Activated CD4-positive, alpha-beta T cell treated with anti-CD3 and anti-CD28 coated beads, Interleukin-2, amount 50 U/mL, for 4 hours (primary cell): ENCODE measurements at places on chromosomes 11 and 22.

DNA sequence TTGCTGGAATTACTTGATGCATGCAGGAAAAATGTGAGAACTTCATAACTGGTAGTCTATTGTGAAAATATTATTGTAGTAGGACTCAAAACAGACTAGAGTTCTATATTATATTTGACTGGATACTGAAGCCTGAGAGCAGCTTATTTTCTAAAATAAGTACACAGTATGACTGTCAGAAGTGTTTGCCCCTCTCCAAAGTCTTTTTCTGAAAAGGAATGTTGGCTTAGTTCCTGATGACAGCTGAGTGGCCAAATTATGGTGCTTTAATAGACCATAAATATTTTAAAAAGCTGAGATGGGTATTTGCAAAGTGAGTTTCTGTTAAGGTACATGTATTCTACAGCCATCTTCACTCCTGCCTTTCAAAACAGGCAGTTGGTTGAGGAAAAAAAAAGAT lies 13.1 kb downstream of the ZBED5 start:
- no peak for DNase-seq

DNA sequence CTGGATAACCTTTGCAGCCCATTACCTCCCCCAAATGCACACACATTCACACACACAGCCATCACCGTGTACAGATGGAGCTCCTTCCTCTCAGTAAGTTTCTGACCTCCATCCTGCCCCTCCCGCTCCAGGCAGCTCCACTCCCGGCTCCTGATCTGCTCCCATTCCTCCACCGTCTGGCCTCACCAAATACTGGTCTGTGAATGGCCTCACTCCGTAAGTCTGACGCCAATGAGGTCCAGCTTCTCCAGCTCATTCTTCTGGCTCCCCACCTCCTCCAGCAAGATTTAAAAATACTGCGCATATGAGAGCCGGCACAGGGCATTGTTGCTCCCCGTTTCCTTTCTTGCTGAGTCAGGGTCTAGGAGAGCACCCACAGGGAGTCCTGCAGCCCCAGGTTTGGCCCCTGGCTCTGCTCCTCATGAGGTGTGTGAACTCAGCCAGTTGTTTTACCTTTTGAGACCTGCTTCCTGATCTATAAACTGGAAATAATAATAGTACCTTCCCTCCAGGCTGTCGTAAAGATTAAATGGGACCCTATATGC lies 14.0 kb upstream of the TUB start:
- no peak for DNase-seq

GRCh38 chr11:43399983-43400630 lies 41.4 kb downstream of the TTC17 start:
- no peak for DNase-seq

- DNase-seq: no peak
Measured at GRCh38 chr22:19728836-19729235, 5.5 kb downstream of the GP1BB start.

- DNase-seq: no peak
Measured at GRCh38 chr11:122277493-122277892, 161.5 kb upstream of the BLID start.

DNA sequence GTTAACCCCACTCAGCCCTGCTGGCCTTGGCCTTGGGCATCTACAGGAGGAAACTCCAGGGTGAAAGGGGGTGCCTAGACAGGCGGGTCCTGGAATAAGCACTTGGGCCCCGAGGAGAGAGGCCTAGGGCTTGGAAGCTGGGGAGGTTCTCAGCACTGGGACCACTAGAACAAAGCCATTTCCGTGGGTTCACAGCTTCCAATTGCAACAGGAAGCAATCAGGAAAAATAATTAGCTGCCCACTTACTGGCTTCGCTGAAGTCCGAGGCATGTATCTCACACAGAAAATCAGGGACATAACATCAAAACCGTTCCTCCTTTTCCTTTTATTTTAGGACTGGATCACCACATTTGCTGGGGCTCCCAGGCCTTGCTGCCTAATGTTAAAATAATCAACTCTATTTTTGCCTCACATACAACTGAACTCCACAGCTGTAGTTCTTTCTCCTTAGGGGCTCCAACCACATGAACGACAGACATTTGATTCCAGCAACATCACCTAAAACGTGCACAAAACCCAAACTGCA lies 161.1 kb upstream of the GRK3 start:
- no peak for DNase-seq

DNA sequence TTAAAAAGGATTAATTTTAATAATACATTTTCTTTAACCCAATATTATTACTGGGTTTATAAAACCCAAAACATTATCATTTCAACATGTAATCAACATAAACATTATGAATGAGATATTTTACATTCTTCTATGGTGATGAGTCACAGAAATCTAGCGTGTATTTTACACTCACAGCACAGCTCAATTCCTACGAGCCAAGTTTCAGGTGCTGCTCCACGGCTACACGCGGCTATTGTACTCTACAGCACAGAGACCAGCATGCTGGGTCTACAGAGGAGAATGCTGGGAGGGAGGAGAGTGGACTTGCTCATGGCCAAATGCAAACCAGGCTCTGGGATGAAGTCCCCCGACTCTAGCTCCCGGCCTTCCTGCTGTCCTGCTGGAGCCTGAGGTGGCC lies 72.0 kb upstream of the LMO1 start:
- DNase-seq: no peak

DNA sequence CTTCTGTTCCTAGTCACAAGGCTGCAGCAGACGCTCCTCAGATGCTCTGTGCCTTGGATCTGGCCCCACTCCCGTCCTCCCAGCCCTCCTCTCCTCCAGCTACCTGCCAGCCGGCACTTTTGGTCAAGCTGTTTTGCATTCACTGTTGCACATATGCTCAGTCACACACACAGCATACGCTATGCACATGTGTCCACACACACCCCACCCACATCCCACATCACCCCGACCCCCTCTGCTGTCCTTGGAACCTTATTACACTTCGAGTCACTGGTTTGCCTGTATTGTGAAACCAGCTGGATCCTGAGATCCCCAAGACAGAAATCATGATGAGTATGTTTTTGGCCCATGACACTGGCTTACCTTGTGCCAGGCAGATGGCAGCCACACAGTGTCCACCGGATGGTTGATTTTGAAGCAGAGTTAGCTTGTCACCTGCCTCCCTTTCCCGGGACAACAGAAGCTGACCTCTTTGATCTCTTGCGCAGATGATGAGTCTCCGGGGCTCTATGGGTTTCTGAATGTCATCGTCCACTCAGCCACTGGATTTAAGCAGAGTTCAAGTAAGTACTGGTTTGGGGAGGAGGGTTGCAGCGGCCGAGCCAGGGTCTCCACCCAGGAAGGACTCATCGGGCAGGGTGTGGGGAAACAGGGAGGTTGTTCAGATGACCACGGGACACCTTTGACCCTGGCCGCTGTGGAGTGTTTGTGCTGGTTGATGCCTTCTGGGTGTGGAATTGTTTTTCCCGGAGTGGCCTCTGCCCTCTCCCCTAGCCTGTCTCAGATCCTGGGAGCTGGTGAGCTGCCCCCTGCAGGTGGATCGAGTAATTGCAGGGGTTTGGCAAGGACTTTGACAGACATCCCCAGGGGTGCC lies 109.8 kb downstream of the BCR start:
- DNase-seq: peak; percentile 43

DNA sequence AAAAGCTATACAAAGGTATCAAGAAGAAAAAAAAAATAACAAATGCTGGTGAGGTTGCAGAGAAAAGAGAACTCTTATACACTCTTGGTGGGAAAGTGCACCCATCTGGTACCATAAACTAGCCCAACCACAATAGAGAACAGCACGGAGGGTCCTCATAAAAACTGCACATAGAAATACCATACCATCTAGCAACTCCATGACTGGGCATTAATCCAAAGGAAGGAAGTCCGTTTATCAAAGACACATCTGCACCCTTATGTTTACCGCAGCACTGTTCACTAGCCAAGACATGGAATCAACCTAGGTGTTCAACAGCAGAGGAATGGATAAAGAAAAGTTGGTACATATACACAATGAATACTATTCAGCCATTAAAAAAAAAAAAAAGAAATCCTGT lies 10.8 kb upstream of the CLDN5 start:
- DNase-seq: no peak

- DNase-seq: no peak
Measured at GRCh38 chr11:31492320-31492913, 17.0 kb downstream of the IMMP1L start.

DNA sequence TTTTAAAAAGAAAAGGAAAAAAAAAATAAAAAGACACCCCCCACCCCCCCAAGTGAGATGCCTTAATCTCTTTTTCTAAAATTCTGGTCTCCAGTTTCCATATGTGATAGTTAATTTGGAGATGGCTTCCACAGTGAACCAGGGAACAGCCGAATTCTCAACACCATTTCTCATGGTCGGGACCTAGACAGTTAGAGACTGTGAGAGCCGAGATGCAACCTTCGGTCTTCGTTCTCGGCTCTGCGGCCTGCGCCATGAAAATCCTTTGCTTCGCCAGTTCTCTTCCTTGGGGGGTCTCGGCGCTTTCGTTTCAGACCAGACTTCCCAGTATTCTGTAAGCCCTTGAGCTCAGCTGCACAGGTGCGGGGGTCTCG lies 723 bp downstream of the CACNG2 start:
- no peak for DNase-seq

GRCh38 chr11:20452585-20452984 lies 65.1 kb downstream of the PRMT3 start:
- no peak for DNase-seq

DNA sequence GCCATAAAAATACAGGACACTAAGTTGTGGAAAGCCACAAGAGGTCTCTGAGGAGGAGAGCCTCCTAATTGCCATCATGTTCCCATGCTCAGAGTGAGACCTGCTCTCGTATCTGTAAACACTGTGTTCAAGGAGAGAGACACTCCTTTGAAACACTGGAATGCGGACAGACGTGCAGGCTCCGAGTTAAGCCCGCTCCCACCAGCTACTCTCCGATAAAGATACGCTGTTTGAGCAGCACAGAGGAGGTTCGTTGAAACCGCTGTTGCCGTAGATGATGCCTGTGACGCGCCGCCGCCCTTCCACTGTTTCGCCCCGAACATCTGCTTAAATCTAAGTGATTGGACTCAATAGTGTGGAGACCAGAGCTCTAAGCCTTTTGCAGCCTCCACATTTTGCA lies 25.1 kb downstream of the NUP50 start:
- no peak for DNase-seq

DNA sequence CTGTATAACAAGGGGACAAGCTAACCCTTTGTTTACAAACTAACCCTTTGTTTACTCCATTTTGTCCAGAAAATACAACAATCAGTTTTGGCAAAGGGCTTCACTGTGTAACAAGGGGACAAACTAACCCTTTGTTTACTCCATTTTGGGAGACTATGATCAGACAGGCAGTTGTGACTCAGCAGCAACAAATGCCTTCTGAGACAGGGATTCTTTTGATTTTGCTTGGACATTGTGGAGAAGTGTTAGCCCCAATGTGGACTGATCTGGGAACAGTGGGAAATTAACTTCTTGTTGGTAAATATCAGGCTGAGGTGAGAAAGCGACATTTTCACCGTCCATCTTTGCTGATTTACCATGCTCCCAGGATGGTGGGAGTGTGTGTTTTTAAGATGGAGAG lies 983 bp downstream of the EHF start:
- no peak for DNase-seq

DNA sequence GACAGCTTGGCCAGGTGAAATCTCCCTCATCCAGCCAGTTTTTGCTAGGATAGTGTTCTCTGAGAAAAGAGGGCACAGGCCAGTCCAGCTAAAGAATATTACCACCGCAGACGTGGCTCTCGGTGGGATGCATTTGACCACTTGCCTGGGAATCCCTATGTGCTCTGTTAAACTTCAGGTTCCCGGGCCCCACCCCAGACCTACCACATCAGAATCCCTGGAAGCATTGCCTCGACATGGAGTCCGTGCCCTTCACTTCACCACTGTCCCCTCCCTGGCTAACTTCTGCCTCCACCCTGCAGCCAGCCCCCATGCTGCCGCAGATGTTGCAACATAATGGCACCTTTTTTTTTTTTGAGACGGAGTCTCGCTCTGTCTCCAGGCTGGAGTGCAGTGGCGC lies 56.9 kb upstream of the EMID1 start:
- DNase-seq: no peak

GRCh38 chr22:31943206-31943977 lies 943 bp upstream of the YWHAH start:
- DNase-seq: no peak

- peak; percentile 25 for DNase-seq
Measured at GRCh38 chr22:40009951-40010671, 15.4 kb downstream of the FAM83F start.

- no peak for DNase-seq
Measured at GRCh38 chr22:20010307-20011122, 6.1 kb downstream of the ARVCF start.

DNA sequence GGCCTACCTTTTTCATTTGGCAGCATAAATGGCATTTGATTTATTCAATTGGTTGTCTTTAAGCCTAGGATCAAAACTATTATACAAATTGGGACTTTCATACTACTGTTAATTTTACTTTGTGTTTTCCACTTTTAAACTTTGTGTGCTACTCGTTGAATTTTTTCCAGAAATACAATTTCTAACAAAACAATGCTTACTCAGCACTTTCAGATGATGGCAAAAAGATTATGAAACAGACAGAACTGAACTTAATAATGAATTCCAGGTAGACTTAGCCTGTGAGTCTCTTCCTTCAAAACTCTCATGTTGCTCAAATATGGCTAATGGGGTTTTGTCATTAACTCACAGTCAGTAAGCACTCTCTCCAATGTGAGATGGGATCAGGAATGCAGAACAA lies 26.3 kb downstream of the OR5T2 start:
- no peak for DNase-seq

DNA sequence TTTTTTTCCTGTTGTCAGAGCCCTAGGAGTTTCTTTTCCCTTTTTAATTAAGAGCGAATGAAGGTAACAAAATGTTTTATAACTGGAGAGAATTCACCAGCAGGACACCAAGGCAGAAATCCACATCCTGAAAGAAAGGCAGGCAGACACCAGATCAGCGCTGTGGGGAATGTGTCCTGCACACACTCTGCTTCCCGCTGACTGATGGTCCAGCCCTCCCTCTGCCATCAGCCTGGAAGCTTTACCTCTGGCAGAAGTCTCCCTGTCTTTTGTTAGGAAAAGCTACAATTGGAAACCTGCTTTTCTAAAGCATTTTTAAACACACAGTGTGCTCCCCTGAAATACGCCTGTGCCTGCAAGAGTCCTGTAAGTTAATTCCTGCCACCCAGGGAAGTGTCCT lies 638.5 kb downstream of the NTM start:
- DNase-seq: no peak

DNA sequence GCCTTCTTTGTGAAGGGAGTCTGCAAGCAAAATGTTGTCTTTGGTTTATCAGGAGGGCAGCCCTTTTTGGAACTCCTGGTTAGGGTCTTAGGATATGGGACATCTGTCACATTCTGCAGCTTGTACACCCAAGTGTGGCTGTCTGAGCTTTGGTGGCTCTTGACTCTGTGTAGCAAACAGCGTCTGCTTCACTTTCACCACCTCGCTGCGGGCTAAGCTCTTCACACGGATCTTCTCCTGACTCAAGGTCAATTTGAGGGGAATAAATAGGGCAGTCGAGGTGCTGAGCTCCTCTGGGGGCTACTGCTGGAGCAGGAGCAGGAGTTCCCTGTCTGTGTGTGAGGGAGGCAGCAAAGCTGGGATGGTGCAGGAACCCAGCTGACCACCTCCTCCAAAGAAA lies 10.6 kb downstream of the MICAL2 start:
- DNase-seq: no peak

GRCh38 chr11:78612721-78613377 lies 38.2 kb upstream of the NARS2 start:
- no peak for DNase-seq
